ENCODE measurements at places on chromosomes 7 and 10.

DNA sequence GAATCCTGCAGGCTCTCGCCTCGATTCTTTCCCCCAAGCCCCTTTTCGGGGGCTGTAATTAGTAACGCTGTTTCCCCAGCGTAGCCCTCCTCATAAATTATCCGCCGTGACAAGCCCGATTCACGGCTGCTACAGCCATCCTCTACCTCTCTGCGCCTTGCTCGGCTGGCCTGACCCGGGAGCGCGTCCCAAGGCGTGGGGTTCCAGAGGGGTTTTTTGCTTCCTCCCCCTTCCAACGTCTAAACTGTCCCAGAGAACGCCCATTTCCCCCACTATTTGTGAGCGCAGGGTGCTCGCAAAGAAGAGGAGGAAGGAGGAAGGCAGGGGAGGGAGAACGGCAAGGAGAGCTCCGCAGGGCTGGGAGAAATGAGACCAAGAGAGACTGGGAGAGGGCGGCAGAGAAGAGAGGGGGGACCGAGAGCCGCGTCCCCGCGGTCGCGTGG lies 880 bp downstream of the HOXA5 start:
- no peak for DNase-seq

DNA sequence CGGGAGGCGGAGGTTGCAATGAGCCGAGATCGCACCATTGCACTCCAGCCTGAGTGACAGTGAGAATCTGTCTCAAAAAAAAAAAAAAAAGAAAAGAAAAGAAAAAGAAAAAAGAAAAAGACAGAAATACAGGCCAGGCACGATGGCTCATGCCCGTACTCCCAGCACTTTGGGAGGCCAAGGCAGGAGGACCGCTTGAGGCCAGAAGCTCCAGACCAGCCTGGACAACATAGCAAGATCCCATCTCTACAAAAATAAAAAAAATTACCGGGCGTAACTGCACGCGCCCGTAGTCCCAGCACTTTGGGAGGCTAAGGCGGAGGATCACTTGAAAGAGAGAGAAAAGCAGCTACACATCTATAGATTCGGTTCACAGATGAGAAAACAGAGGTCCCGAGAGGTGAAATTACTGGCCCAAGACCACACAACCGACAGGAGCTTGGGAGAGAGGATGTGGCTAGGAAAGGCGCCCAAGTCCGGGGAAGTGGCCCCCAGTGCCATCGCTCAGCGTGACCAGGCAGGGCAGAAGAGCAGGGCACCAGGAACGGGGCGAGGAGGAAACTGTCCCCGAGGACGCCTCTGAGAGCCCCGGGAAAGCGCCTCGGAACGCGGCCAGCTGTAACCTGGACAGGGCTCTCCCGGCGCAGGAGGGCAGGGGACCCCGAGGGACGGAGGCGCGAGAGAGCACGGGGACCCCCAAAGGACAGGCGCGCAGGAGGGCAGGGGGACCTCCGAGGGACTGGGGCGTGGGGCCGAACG lies 612 bp downstream of the SNX8 start:
- no peak for DNase-seq

GRCh38 chr7:84812021-84812420 lies 374.8 kb downstream of the SEMA3D start:
- no peak for DNase-seq

GRCh38 chr10:118584181-118584954 lies 11.1 kb downstream of the PRLHR start:
- no peak for DNase-seq

DNA sequence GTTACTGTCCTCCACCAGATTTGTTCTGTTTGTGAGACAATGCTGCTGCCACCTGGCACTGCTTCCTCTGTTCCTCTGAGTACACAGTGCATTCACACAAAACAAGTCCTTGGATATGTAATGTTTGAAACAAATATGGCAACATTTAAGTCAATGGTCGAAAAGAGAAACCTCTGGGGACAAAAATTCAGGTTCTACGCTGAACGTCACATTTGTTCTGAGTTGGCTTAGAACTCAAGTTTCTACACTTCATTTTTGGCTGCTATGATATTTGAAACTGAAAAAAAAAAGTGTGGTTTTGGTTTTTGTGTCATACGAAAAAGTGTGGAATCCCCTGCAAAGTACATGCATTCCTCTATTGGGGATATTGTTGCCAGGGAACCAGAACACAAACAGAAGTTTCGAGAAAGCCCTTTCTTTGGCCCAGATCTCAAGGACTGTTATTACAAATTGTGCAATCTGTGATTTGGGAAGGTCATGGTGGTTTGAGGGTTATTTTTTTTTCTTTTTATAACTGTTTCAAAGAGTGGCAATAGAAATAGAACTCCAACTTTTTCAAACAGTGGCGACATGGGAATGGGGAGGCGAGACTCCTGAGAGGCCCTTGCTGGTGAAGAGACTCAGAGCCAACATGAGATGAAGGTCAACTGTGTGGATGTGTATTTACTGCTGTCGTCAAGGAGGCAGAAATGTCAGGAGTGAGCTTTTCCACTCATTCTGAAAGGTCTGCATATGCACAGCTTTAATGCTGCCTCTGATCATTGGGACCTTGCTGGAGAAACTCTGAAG lies 127.5 kb downstream of the CUBN start:
- no peak for DNase-seq

- no peak for DNase-seq
Observed at GRCh38 chr10:116538992-116539391, 6.7 kb upstream of the PNLIP start.

- peak; percentile 34 for DNase-seq
Observed at GRCh38 chr10:100828738-100829096, 83.3 kb downstream of the PAX2 start.

GRCh38 chr7:134513169-134513752 lies 14.1 kb upstream of the AKR1B10 start:
- peak; percentile 18 for DNase-seq

- DNase-seq: no peak
Observed at GRCh38 chr7:55066524-55066923, 47.7 kb downstream of the EGFR start.

- DNase-seq: no peak
Observed at GRCh38 chr10:52232561-52233350, 81.3 kb upstream of the DKK1 start.
